ENCODE measurements at places on chromosomes 12 and 14.
A peak's percentile ranks its signal among the peaks of the same experiment; 100 is the strongest.

DNA sequence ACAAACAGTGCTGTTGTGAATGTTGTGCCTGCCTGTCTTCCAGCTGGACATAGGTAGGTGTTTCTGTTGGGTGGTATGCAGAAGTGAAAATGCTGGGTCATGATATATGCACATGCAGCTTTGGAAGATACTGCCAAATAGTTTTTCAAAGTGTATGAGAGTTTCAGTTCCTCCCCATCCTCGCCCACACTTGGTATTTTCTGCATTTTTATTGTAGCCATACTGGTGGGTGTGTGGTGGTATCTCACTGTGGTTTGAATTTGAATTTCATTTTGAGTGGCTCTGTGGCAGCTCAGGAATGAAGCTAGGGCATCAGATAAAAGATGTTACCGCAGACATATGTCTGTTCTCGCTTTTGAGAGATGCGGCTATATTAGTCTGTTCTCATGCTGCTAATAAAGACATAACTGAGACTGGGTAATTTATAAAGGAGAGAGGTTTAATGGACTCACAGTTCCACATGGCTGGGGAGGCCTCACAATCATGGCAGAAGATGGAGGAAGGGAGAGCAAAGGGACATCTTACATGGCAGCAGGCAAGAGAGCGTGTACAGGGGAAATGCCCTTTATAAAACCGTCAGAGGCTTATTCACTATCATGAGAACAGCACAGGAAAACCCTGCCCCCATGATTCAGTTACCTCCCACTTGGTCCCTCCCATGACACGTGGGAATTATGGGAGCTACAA, 183.1 kb downstream of the CAND1 start:
- no peak for DNase-seq

- no peak for DNase-seq
Measured at GRCh38 chr14:51561141-51561540, 90.6 kb upstream of the FRMD6 start.

- no peak for DNase-seq
Measured at GRCh38 chr14:105283028-105283427, 17.8 kb downstream of the BRF1 start.

- peak; percentile 46 for DNase-seq
Measured at GRCh38 chr12:68240079-68240478, 13.3 kb downstream of the IL22 start.

- no peak for DNase-seq
Measured at GRCh38 chr12:120100630-120101029, 15.9 kb downstream of the RAB35 start.

GRCh38 chr12:49809381-49809905, 18.8 kb downstream of the NCKAP5L start:
- DNase-seq = no peak

GRCh38 chr12:51820526-51821439, 27.7 kb downstream of the FIGNL2 start:
- DNase-seq = peak; percentile 32

DNA sequence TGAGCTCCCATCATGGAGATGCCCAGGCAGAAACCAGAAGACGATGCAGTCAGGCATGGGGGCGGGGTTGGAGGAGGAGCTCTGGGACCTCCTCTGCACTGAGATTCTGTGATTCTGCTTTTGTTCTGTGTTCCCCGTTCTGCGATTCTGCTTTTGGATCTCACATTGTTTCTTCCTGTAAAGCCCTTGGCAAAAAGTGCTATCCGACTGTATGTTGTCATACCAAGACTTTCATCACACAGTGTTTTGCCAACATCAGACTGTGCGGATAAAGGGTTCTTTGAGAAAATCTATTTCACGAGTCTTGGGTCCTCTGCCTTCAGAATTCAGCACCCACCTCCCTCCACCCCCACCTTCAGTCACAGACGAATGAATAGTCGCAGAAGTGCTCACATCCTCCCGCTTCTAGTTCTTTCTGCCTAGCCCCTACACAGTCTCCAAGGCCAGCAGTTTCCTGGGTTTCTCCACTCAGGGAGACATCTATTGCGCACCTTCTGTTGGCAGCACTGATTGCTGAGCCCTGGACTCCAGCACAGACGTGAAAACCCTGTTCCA, 24.7 kb upstream of the PWP1 start:
- no peak for DNase-seq

DNA sequence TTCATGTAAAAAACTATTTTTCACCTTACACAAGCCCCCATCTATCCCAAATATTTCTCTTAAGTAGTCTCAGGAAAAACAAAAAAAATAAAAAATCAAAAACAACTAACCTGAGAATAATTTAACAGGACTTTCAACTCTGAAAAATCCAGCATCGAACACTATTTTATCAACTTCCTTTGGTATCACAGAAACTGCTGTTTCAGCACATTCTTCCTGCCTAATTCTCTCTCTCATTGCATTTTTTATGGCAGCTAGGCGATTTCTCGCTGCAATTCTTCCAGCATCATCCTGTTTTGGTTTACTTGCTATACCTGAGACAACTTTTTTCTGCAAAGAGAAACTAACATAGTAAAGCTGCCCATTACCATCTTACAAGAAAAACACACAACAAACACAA, 29.4 kb downstream of the LGALS3 start:
- no peak for DNase-seq

DNA sequence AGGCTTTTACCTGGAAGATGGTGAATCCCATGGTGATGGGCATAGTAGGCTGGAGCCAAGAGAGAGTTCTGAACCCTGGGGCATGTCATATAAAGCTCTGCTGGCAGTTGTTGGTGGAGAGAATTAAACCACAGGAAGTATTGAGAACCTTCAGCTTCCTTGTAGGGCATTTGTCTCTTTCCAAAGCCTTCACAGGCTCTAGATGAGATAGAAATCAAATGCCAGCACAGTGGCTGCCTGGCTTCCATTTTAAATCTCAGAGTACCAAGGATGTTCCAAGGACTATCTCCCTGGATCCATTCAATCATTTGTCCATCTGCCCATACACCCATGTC, 369.6 kb downstream of the DPF3 start:
- no peak for DNase-seq

- DNase-seq = no peak
Measured at GRCh38 chr14:64229489-64229888, 64.7 kb downstream of the ESR2 start.

- no peak for DNase-seq
Measured at GRCh38 chr14:51208982-51209381, 31.1 kb upstream of the TMX1 start.

- DNase-seq = no peak
Measured at GRCh38 chr12:119781804-119782203, 95.3 kb downstream of the CIT start.

- no peak for DNase-seq
Measured at GRCh38 chr12:22262309-22262708, 72.2 kb downstream of the ST8SIA1 start.

- no peak for DNase-seq
Measured at GRCh38 chr12:111276146-111276545, 92.7 kb downstream of the PHETA1 start.

DNA sequence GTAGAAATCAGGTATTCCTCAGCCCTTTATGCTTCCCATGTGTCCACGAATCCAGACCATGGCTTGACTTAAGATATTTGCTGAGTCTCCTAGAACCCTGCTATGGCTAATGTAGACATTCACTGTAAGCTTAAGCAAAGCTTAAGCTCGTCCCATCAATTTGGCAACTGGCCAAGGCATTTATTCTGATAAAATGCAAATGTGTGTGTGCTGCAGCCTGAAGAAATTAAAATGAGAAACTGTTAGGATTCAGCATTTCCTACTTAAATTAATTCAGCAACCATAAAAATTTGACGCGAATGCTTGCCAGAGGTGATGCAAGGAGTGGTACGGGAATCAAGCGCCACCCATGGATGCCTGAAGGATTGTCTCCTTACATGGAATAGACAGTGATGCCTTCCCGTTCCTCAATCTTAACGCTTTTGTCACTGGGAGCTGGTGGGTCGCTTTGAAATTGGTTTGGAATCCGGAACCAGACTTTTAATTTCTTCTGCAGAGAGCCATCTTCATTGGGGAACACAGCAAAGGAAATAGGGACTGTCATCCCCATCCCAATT, 13.2 kb downstream of the HEBP1 start:
- no peak for DNase-seq

DNA sequence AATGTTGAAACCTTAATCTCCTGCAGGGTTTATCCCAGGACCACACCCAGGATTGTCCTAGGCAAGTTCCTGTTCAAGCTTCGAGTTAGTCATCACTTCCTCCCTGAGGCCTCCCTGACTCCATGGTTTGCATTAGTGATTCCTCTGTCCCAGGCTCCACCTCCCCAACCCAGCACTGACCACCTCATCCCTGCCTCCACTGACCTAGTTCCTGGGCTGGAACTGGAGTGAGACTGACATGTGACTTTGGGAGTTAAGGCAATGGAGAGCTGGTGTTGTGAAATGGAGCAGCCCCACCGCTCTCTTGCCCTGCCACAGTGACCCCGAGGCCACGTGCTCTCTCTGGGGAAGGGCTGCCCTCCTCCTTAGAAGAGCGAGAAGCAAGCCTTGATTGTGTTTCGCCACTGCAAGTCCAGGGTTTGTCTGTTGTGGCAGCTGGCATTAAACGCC, 15.8 kb upstream of the DTX1 start:
- DNase-seq = no peak

DNA sequence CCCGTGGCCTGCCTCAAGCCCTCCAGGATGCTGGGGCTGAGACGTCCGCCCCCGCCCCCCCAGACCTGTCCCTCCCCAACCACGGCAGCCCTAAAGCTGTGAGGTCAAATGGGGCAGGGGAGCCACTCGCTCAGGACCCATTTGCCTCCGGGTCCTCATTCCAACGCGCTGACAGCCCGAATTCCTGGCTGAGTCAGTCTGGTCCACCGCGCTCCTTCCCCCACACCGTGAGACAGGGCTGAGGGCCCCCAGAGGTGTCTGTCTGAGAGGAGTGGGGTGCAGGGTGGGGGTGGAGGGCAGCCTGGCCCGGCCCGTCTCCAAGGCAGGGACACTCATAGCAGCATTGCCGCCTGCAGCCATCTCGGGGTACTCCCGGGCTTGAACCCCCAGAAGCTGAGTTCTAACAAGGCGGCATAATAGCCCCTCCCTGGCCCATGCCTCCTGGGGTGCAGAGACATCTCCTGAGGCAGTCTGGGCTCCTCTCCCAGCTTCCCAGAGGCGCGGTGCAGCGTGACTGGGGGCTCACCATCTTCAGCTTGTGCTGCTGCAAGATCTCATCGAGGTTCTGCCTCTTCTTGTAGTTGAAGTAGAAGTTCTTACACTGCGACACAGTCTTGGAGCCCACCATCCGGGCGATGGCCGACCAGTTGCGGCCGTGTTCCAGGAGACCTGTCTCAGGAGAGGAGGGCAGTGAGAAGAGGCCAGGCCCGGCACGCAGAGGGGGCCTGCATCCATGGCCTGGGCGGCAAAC, 90.5 kb downstream of the RFLNA start:
- DNase-seq = peak; percentile 65

DNA sequence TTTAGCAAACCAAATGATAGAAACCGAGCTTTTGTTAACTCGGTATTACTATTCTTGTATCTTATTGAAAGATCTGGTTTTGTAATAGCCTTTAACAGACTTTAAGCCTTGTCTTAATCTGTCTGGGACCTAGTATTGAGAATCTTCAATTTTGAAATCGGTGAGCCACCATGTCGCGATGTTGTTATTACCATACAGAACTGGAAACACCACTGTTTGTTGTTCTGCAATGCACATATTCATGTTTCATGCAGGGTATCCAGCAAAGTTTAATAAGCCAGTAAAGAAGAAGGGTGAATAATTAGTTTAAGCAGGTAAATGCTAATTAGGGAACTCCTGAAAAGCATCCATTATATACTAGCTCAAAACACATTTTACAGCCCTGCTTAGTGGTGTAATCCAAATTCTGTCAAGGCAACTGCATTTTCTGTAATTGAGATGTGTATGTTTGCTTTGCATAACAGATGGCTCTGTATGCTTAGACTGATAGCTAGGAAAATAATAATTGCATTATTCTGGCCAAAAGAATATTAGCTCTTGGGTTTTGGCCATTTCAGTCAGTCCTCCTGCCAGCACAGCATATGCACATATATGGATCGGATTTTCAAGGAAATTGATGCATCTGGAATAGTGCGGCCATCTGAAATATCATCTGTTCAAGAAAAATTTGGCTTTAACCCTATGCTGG, 389.2 kb downstream of the EGLN3 start:
- DNase-seq = no peak
